Mucosa of descending colon (tissue), 3 donors: ENCODE measurements at places on chromosomes 16 and 17.

DNA sequence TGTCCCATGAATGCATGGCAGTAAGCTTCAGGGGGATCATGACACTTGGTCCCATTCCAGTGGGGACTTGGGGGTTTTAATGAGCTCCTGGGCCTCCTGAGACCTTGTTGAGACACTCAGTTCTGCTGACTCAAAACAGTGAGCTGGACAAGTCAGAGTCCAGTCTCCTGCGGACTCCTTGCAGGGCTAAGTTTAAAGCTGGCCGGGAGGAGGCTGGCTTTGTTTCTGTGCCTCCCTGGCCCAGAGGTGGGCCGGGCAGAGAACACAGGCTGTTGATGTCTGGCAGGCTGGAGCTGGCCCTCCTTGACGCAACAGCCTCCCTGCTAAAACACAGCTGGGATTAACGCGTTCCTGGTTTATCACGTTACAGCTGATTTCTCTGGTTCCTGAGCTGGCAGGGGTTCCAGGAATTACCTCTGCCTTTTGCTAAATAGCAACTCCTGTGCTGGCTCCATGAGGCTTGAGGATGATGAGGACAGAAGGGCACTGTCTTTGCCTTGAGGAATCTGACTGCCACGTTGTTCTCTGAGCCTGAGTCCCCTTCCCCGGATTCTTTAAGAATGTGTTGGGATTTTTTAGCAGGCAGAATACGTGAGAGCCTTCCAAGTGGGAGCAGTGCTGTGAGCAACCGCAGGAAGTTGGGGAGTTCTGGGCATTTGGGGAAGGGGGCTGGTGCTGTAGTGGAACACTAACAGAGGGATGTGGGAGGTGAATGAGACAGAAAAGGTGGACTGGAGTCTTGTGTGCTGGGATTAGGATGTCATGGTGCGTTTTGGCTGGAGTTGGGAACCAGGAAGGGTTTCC is 2.0 kb downstream of the GPT2 start:
- DNase-seq: no peak

DNA sequence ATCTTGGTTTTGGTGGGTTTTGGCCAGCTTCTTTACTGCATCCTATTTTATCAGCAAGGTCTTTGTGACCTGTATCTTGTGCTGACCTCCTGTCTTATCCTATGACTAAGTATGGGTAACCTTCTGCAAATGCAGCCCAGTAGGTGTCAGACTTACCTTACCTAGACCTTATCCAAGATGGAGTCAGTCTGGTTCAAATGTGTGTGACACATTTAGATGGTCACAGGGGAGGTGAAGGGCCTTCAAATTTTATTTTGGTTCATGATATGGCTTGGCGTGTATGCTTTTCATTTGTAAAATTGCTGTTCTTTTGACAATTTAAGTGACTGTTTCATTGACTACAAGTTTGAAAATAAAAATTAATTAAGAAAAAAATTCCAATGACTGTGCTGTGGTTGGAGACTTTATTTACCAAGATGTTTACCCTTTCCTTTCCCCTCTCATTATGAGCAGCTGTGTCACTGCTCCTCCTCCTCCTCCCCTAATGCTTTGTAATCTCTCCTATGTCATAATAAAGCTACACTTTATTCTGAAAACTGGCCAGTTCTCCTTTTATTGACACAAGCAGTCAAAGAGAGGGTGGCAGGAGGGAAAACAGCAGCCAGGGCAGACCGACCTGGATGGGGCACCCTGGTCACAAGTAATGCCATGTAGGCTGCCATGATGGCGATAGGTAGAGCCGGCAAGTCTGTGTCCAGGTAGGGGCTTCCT is 49.4 kb downstream of the TNFRSF13B start:
- DNase-seq: peak; percentile 21

DNA sequence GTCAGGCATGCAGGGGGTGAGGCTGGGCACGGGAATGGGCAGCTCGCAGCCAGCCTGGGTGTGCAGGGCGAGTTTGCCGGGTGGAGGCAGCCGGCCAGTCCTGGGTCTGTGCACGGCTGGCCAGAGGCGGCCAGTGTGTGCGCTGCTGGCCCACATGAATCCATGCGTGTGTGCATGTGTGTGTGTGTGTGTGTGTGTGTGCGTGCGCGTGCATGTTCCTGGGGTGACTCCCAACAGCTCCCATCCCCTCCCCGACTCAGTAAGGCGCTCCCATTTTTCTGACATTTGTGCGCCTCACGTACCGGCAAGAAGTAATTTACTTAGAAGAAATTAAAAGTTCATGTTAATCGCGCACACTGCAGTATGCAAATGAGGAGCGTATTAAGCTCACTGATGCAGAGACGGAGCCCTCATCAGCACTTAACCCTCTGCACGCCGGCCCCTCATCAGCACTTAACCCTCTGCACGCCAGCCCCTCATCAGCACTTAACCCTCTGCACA is 55.4 kb upstream of the ACSF3 start:
- DNase-seq: no peak

DNA sequence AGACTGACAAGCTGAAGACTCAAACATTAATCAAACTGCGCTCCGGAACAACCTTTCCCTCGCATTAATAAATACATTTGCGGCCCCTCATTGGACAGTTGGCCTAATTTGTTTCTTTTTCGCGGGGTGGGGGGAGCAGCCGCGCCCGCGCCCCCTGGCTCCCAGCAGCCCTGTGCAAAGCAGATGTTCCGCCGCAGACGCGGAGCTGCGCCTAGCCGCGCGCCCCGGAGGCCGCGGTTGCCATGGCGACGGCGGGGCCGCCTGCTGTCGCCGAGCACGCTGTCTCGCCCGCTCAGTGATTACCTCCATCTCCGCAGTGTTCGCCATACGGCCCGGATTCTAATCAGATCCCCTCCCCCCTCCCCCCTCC is 25.5 kb downstream of the COPZ2 start:
- peak; percentile 58 for DNase-seq

DNA sequence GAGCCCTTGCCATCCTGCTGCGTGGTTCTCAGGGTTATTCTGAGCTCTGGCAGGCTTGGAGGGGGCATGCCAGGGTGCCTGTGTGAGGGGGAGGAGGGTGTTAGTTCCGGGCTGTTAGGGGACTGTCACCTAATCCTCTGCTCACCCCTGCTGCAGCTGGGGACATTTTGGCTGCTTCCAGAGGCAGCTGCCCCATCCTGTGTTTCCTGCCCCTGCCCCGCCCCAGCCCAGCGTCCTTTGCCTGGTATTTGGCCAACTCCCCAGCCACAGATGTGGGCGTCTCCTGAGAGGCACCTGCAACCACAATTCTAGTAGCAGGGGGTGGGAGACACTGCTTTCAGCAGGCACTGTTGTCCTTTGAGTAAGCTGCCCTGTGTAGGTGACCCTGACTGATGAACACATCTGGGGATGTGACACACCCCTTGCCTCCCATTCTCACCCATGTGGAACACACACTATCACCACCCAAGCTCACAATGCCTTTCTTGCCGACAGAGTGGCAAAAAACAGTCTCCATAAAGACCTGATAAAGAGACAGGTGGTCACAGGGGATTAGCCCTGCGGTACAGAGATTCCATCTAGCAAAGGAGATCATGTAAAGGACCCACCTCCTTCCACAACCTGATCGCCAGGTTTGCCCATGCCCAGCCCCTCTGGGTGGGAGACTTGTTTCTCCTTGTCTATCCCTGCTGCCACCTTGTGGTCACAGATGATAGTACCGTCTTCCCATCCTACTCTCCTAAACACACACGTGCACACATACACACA is at the start of gene CHRNE:
CHRNE (minus strand) TSS at position 48 of the 768 bp plus-strand sequence; CDS start at position 13, 35 bp downstream.
- DNase-seq: peak; percentile 79

- DNase-seq: peak; percentile 81
Observed at GRCh38 chr17:3892095-3892998, 506 bp downstream of the CAMKK1 start.

DNA sequence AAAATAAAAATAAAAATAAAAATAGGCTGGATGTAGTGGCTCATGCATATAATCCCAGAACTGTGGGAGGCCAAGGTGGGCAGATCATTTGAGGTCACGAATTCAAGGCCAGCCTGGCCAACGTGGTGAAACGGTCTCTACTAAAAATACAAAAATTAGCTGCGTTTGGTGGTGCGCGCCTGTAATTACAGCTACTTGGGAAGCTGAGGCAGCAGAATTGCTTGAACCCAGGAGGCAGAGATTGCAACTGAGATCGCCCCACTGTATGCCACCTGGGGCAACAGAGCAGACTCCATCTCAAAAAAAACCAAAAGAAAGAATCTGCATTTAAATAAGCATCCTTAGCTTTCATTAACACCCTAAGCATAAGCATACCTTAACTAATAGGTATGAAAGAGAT is 33.8 kb downstream of the YWHAE start:
- DNase-seq: no peak

GRCh38 chr16:15950869-15951268 is 1.5 kb downstream of the ABCC1 start:
- DNase-seq: no peak

DNA sequence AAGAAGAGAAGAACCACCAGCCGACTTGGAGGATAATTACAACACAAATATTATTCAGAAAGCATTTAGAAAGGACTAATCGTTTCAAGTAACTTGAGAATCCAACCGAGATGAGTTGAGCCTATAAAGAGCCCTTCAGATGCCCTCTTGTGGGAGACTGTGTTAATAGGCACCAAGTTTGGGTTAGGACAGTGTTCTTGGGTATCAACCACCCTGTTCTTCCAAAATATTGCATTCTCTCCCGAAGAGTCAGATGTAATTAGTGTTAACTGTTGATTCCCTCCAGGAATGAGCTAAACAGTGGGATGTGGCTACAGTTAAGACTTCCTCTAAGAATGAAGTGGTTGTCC is 87.8 kb upstream of the NOL11 start:
- peak; percentile 12 for DNase-seq

GRCh38 chr17:18968945-18969887 is 17.3 kb downstream of the SLC5A10 start:
- peak; percentile 92 for DNase-seq

- DNase-seq: no peak
Observed at GRCh38 chr16:51522902-51523301, 371.8 kb upstream of the SALL1 start.

DNA sequence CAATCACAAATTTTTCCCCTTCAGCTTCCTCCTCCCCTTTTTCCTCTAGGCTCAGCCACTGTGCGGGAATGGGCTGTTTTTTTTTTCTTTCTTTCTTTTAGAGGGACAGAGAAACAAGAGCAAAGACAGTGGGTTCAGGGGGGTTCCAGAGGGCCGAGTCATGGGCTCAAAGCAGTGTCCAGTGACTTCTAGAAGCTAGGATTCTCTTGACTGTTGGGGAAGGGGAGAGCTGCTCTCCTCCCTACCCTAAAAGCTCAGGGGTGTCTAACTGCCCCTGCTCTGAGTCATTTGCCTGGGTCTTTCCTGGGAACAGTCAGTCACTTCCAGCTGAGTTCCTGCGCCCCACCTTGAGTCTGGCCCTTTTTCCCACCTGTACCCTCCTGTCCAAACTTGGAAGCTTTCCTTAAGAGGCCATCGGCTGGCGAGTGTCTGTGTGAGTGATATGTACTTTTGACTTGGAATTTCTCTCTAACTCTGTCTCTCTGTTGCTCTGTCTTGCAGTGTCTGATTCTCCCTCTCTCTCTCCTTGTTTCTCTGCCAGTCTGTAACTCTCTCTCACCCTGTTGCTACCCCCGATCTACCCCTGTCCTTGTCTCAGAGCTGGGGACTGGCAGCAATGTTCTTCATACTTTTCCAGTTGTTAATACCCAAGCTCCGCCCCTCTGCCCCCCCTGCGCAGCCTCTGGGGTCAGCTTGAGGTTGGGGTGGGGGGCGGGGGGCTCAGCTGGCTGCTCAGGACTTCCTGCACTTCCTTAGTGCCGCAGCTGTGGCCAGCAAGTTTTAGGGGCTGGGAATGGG is 2.4 kb downstream of the THRA start:
- peak; percentile 43 for DNase-seq

DNA sequence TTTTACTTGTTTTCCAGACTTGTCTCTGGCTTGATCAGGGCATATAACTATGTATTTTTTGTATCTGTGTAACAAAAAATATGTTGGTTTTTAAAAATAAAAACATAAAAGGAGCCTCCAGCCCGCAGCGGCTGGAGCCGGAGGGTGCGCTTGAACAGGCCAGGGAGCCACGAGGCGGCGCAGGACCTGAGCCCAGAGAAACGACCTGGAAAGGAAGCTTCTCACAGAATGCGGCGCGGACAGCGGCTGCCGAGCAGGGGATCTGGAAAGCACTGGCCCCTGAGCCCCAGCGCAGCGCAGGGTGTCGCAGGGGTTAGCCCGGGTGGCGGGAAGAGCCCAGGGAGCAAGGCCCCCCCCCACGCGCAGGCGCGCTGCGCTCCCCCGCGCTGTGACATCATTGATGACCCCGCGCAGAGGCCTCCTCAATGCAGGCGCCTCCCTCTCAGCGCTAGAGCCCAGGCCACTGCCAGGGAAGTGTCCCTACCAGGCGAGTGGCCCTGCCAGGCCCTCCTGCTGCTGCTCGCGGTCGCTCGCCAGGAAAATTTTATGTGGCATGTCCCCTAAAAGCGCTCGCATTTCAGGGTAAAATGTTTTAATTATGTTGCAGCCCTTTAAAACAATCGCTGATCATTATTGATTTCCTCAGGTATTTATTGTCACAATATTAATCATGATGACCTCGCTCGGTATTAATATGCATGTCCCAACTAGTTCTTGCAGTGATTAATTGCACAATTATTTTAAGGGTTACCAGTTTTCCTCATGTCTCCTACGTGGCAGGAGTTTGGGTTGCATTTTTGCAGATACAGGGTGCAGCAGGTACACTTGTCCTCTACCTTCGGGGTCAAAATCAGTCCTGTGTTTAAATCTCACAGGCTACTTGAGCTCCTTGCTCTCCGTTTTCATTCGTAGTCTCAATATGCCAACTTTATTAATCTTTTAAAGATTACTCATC is 134.2 kb downstream of the USP22 start:
- peak; percentile 95 for DNase-seq

- DNase-seq: no peak
Observed at GRCh38 chr16:23290189-23291062, 11.7 kb upstream of the SCNN1B start.
